ENCODE measurements at places on chromosomes 6 and 20.

DNA sequence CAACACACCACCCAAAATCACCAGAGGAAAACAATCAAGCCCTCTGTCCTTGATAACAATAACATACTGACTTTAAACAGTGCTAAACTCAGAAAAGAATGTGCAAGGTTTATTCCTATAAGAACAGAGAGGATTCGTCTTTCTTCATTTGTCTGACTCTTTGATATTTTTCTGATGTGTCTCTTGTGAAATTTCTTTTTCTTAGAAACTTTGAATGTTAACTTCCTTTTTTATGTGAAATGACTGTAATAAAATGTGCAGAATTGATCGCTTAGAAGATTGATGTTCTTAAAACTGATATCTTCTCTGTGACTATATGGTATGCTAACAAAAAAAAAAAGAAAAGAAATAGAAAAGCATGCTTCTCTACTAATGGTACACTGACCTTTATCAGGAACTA is 947.4 kb upstream of the CITED2 start:
- no peak for DNase-seq

DNA sequence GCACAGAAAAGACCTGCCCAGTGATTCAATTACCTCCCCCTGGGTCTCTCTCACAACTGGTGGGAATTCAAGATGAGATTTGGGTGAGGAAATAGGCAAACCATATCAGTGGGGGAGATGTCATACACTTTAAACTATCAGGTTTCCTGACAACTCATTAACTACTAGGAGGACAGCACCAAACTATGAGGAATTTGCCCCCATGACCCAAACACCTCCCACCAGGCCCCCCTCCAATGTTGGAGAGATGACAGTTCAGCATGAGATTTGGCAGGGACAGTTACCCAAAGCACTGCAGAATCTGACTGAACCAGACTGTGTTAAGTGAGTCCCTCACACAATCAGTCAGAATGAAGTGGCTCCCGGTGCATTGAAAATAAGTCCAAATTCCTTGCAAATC is 148.0 kb downstream of the TTLL2 start:
- DNase-seq, result no peak

DNA sequence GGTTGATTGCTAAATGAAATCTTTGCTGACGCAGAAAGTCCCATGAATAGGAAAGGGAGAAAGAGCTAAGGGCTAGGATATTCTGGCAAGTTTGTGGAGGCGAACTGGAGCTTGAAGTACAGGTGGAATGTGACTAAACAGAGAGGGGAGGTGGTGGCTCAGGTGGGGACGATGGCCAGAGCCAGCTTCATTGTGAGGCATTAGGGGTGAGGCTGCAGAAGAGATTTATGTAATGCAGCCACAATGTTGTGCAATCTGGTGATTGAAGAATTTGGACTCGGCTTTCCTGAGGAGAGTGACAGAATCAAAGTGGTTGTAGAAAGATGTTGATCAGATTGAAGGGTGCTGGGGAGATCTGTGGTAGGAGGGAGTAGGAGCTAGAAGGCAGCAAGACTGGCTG is 42.9 kb upstream of the SPACA1 start:
- no peak for DNase-seq

DNA sequence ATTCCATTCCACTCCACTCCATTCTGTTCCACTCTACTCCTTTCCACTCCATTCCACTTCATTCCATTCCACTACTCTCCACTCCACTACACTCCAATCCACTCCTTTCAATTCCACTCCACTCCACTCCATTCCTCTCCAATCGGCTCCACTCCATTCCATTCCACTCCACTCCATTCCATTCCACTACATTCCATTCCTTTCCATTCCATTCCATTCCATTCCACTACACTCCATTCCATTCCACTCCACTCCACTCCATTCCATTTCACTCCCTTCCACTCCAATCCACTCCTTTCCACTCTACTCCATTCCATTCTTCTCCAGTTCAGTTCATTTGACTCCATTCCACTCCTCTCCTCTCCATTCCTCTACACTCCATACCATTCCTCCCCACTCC is 26.2 kb upstream of the DEFB125 start:
- DNase-seq, result no peak

- no peak for DNase-seq
Observed at GRCh38 chr6:19830171-19830570, 7.0 kb upstream of the ID4 start.

- DNase-seq, result no peak
Observed at GRCh38 chr6:79627422-79627821, 3.7 kb upstream of the SH3BGRL2 start.

DNA sequence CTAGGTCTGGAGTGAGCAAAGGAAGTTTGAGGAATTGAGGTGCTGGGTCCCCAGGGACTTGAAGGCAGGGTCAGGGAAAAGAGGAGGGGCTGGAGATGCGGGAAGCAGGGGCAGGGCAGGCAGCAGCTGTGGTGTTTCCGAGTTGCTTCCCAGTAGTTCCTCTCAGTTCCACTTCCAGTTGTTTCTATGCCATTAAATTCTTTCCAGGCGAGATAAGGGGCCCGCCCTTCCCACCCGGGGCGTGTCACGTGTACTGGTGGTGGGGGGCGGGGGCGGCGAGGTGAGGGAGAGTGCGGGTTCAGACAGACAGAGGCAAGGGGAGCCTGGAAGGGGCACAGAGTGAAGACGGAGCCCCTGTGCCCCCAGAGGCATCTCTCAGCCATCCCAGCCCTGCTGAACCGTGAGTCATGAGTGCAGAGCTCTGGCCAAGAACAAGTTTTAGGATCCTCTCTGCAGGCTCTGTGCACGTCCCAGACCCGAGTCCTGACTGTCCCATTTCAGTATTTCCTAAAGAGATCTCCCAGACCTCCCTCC is 977 bp downstream of the TNXB start:
- DNase-seq, result no peak

DNA sequence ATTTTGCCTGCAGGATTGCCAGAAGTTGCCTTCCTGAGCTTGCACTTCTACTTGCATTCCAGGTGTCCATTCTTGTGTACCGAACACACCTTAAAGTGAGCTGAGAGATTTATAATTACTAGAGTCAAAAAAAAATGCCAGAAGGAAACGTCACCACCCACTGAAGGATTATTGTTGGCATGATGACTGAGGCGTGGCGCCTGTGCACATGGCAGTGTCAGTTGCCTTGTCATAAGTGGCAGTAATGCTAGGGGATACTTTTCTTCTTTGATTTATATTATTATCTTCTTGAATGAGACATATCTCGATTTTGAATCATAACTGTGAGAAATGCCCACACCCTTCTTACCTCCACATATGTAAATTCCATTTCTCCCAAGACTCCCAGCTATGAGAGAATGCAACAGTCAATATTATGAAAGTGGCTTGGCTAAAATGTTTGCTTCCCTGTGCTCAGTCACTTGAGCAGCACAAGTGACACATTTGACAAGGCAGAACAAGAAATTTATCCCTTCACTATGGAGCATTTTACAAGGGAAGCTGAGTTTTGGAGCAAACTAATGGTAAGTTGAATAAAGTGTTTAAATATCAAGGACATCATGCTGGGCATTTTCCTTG is 149.5 kb upstream of the SASH1 start:
- DNase-seq, result no peak

- DNase-seq, result no peak
Observed at GRCh38 chr6:25332655-25333071, 53.5 kb downstream of the CARMIL1 start.

DNA sequence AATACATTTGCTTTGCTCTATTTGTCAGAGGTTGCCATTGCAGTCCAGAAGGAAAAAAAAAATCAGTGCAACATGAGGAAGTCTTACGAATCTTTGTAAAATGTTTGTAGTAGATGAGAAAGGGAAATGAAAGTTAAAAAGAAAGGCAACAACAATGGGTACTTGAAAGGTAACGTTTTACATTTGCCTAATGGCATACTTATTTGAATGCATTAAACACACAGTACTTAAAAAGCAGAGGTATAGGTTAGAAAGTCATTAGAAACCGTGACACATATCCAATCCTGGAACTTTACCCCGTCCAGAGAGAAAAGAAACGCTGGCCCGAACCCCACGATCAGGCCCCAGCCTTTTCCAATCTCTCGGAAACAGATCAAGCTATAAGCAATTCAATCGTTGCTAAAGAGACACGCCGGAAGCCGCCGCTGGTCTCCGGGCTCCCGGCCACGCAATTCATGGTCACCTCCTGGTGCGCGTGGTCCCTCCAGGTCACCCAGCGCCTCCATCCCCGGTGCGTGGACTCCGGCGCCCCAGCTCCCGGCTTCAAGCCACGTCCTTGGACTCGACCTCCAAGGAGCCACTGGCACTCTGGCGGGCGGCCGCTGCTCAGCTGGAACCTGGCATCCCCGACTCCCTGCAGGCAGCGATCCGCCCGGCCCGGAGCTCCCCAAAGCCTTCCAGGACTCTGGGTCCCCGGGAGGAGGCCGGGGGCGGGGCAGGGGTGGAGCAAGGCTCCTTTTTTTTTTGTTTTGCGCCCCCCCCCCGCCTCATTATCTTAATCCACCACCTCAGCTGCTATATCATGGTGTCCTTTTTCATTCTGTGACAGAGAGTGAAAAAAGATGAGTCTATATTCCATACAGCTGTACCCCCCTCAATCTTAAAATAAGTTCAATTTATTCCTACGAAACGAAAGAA is at the start of gene SLC18B1:
Gene SLC18B1, minus strand, starts transcription at position 687 of the 918 bp plus-strand sequence. Its CDS starts 181 bp downstream, at position 506.
- DNase-seq, result peak; percentile 24

DNA sequence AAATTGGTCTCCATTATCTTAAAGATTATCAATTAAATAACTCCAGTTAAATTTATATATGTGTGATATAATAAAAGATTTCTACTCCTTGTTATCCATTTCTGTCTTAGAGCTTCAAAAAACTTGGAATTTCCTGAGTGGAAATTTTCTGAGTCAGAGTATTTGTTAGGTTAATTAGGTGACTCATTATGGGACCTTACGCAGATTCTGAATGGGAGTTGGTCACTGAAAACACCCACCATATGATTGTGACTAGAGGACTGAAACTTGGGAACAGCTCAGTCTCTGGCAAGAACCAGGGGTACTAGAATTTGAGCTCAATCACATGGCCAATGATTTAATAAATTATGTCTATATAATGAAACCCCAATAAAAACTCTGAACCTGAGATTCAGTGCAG is 125.4 kb upstream of the HMGCLL1 start:
- DNase-seq, result no peak

DNA sequence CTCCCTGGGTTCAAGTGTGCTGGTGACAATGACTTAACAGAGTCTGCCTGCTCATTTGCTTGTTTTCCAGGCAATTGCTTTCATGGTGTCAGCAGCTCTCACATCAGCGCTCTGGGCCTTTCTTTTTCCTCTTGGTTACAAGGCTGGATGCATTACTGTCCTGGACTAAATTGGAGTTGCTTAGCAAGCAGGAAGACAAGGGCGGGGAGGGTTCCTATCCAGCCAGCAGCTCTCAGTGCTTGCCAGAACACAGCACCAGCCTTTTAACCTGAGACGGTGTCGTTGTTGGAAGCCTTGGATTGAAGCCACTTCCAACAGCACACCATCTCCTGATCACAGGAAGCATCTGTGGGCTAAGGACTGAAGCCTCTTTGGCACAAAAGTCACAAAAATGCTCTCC is 606.9 kb downstream of the CDH26 start:
- DNase-seq, result no peak

DNA sequence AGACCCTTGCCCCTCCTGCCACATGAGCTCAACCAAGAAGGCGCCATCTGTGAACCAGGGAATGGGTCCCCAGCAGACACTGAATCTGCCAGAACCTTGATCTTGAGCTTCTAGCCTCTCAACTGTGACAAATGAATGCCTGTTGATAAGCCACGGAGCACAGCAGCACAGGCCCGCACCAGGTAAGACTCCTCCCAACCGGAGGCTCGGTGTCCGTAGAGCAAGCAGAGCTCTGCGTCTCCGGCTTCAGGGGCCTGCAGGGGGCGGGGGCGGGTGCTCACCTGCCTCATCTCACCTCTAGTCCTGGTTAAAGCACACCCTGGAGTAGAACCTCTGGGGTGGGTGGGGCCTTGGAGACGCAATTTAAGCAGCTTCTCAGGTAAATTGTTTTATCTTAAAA is 122.7 kb downstream of the SMOC2 start:
- DNase-seq, result no peak

DNA sequence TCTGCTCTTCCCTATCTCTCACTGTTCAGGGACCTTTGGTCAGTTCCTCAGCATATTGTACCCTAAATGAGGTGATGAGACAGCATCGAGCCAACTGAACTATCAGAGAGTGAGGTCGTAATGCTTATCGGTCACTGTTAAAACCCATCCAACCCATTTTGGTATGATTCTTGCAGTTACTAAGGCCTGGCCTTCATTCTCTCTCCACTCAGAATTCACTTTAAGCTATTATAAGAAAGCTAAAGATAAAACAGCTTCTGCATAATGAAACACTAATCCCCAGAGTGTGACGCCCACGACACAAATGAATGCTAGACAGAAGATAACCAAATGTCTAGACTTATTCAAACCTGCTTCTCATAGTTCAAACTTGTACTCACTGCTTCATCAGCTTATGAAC is 175.8 kb downstream of the GMPR start:
- no peak for DNase-seq

DNA sequence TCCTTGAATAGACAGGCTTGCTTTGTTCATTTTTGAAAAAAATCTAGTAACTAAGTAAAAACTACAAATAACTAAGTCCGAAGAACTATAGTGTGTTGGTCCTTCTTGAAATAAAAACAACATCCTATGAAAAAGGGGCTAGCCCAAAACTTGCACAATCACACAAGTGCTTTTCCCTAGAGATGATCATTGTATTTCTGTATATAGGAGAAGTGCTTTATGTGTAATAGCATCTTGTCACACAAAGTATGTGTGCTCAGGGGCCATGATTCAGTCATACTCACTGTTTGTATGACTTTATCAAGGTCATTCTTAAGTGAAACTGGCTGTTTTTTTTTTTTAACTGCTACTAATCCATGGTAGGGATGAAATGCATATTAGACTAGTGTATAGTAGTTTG is 179.8 kb downstream of the DTNBP1 start:
- DNase-seq, result no peak

GRCh38 chr6:30493643-30494250 is 4.4 kb downstream of the HLA-E start:
- no peak for DNase-seq

DNA sequence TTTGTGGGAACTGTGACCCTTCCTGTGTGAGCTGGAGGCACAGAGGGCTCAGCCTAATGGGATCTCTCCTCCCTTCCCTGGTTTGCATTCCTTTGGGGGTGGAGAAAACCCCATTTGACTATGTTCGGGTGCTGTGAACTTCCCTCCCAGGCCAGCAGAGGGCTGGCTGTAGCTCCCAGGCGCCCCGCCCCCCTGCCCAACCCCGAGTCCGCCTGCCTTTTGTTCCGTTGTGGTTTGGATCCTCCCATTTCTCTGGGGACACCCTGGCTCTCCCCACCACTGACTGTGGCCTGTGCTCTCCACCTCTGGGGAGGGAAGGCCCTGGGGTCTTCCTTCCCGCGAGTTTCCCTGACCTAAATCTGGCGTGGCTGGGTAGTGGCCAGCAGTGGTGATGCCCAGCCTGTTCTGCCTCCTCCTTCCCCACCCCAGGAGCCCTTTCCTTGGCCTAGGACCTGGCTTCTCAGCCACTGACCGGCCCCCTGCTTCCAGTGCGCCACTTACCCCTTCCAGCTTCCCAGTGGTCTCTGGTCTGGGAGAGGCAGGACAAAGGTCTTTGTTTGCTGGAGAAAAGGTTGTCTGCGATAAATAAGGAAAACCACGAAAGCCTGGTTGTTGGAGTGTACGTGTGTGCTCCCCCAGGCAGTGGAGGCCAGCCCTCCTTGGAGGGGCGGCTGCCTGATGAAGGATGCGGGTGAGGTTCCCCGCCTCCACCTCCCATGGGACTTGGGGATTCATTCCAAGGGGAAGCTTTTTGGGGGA is 4.9 kb downstream of the VEGFA start:
- DNase-seq, result peak; percentile 37

GRCh38 chr6:122751326-122751725 is 28.2 kb upstream of the FABP7 start:
- no peak for DNase-seq
